ENCODE measurements at places on chromosomes 7 and 10.

DNA sequence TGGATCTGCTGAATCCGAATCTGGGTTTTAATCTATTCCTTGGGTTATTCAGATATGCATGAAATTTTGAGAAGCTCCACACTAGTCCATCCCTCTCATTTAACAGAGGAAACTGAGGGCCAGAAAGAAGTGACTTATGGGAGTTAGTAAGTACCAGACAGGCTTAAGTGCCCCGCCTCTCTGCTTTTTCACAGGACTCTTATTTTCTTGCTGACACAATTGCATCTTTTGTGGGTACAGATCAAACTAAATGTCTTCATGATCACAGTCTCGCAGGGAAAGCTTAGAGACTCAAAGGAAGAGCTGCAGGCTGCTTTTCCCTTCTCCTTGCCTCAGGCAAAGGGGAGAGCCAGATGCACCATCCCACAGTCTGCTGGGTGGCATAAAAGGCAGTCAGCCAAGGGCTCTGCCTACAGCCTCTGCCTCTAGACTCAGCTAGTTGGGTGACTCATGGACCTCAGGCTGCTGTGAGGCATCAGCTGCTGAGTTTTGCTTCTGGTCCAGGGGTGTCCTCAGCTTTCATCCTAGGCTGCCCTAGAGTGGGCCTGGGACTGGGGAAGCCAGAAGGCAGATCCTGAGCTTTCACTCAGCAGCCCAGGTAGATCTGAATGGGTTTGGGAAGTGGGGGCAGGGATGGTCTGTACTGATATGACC, 11.6 kb downstream of the GOLGA7B start:
- DNase-seq: peak; percentile 54

DNA sequence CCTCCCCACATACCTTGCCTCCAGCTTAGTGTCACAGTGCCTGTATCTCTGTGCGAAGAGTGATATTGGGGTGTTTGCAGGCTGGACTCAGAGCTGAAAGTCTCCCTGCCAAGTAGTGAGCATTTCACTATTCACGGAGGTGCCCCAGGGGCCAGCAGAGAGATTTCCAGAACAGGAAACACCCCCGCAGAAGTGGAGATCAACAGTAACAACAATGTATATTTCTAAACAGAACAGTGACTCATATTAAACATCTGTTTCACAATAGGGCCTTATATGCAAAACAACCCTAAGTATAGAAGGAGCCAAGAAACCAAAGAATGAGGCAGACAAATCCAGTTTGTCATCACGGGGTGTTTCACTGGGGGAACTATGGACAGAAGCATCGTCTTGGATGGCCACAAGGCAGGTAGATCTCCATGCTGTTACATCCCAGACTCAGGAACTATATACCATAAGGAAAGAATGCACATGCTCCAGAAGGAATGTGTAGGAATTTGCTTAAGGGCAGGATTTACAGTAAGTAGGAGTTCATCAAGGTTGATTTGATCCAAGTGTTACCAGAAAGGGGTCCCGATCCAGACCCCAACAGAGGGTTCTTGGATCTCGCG, 29.3 kb upstream of the CCL24 start:
- DNase-seq: no peak

- no peak for DNase-seq
Observed at GRCh38 chr10:133010095-133010842, 67.9 kb upstream of the CFAP46 start.

- DNase-seq: no peak
Observed at GRCh38 chr10:61692447-61693010, 29.8 kb downstream of the CABCOCO1 start.

- DNase-seq: no peak
Observed at GRCh38 chr10:116300542-116300941, 23.7 kb upstream of the CCDC172 start.

DNA sequence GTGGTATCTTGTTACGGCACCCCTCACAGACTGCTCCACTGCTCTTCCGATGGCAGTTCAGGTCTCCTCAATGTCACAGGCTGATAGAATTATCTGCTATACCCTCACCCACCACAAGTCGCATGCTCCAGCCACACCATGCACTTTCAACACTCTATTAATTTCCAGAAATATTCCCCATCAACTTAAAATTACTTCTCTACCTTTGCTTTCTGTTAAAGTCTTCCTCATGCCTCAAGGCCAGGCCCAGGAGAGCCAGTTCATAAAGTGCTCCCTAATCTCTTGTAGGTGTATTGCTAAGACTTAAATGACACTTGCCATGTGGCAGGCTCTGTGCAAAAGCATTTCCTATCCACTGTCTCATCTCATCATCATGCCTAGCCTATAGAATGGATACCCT, 105.9 kb upstream of the ARID5B start:
- DNase-seq: no peak

DNA sequence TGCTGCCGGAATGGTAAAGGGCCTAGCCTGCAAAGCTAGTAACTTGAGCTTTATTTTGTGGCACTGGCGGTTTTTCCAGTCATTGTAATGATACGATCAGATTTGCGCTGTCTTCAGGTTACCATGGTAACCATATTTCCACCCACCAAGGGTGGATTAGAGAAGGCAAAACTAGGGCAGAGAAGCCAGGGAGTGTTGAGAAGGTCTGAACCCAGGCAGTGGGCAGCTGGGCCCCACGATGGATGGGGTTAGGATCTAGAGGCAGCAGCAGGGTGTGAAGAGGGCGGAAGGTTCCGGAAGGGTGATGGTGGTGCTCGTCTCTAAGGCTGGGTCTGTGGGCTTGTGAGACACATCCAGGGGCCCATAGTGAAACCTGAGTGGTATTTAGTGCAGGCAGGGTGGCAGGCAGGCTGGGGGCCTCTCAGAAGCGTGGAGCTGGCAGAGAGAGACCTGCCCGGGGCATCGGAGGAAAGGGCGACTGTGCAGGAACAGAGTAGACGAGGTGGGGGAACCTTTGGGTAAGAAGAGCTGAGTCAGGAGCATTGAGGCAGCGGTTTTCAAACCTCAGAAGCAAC, 87.9 kb upstream of the GTF2I start:
- DNase-seq: no peak

GRCh38 chr7:4325732-4326131, 356.4 kb upstream of the FOXK1 start:
- DNase-seq: no peak

DNA sequence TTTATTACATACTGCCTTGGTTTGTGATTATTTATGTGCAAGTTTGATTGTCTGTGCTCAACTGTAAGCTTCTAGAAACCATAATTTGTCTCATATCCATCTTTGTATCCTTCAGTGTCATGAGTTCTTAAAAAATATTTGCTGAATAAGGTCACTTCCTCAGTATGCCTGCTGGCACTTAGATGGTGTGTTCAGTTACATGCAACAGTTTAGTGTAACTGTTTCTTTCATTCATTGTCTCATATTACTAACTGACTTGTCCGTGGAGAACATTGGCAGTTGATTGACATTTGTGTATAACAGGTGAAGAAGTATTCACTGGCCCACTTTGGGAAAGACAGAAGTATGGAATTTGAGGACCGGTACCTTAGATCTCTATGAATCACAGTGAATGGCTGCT, 236.9 kb downstream of the PRKG1 start:
- no peak for DNase-seq

- peak; percentile 87 for DNase-seq
Observed at GRCh38 chr7:28748933-28749584, 209.1 kb downstream of the TRIL start.

DNA sequence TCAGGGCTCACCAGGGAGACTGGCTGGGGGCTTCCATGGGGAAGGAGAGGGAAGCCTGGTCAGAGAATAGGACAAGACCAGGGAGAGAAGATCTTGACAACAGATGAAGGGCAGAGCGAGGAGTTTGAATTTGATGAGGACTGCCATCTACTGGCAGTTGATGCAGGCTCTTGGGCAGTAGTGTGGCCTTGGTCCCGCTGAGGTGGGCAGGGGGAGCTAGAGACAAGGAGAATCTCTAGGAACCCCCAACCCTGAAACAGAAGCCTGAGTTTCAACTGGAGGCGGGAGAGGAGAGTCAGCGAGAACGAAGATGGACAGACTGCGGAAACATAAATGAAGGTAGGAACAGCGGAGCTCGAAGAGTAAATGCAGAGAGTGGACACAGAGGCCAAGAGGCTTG, 81.0 kb downstream of the PPP1R3C start:
- peak; percentile 75 for DNase-seq

DNA sequence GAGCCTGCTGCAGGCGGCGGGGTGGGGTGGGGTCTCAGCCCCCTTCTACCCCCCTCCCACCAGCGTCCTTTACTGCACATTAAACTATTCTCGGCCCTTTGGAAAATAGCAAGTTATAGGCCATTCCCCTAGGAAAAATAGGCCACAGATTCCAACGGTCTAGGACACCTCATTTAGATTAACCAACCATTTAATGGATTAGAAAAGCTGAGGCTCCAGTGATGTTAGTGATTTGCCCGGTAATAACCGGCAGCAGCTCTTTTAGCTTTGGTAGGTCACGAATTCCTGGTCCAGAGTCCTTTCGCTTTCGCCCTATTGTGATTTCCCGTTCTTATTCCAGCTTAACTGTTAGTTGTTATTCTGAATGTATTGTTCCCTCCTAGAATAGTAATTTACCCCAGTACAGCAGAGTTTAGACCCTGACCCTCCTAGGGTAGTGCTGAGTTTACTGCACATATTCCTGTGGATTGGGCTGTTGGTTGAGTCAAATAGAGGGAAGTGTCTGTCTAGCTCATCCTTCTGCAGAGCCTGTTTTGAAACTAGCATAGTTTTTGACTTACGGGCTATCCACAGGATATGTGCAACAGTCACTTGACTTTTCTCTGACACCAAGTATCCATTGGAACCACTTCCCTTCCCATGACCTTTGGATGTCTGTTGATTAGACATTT, 754 bp downstream of the GSTO1 start:
- DNase-seq: peak; percentile 39

DNA sequence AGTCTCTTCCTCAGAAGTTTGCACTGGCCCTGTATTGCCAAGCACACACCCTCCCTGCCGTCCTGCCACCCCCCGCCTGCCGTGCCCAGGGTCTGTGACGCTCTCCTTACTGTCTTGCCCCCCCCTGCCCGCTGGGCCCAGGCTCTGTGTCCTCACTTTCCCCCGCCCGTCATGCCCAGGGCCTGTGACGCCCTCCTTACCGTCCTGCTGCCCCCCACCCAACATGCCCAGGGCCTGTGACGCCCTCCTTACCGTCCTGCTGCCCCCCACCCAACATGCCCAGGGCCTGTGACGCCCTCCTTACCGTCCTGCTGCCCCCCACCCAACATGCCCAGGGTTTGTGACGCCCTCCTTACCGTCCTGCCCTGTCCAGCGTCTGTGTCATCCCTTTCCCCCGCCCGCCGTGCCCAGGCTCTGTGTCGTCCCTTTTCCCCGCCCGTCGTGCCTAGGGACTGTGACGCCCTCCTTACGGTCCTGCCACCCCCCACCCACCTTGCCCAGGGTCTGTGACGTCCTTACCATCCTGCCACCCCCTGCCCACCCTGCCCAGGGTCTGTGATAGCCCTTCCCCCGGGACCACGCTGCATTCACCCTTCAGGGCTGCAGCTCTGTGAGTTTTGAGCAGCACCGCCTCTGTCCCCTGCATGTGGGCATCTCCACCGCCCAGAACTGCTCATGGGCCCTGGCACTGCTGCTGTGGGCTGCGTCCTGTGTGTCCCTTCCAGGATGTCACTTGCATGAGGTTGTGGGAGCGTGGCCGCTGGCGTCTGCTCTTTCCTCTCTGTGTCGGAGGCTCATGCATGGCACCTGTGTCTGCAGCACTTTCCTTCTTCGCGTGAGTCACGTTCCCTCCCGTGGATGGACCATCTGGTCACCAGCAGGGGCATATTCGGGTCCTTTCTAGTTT, 19.3 kb upstream of the PRKAR1B start:
- DNase-seq: no peak

DNA sequence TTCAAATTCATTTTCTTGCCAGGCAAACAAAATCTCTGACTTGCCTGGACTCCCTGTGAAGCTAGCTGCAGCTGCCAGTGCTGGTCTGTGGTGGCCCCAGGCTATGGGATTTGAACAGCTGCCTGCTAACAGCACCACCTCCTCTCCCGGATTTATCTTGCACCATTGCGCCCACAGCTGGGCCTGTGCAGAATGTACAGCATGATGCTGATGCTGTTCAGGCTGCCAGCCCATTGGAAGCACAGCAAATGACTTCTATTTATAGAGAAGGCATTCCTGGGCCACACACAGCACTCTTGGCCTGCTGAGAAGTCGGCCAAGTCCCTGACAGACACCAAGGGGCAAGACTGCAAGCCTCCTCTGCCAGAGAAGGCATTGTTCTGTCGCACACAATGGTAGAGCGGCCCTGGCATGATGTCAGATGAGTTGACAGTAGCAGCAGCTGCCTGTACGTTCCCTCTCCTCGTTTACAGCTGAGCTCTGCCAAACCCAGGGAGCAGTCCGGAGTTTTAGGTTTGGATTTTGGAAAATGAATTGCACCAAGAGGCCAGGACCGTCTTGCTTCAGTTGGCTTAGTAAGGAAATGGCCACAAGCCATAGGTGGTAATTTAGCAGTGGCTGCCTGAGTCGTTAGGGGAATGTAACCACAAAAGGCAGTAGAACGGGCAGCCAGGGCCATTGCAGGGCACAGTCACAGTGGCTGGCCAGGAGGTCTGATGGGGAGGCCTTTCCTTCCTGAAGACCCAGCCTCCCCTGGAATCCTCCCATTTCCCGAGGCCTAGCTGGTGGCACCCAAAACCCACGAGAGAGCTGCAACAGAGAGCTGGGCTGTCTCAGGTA, 38.5 kb downstream of the MTURN start:
- DNase-seq: peak; percentile 100

DNA sequence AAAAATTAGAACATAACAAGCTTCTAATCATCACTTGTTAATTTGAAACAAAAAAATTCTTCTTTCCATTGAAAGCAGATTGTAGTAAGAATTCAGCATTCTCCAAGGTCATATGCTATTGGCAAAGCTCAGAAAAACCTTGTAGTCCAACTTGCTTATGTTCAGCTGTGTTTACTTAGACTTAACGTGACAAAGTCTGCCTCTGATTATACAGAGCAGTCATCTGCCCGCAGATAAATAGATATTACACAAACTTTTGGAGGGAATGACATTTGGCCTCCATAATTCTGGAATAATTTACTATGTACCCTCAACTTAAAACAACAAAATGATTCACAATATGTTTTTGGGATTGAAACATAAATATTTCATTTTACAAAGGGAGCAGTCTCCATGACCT, 45.8 kb downstream of the MKX start:
- no peak for DNase-seq

DNA sequence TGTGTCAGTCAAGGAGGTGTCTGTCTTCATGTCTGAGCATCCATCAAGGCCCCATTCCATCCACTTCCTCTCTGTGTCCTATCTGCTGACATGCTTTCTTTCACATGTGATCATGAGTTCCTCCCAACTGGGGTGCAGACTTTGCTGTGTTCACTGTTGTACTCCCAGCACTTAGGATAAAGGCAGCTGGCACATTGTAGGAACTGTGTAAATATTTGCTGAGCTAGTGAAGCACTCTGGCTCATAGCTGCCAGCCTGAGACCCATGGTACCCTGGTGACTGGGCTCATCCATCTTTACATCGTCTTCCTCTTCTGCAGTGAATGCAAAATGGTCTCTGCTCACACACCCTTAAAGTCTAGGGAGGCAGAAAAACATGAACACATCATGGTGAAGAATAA, 242.2 kb upstream of the IGFBP3 start:
- DNase-seq: no peak

Data from NCI-H69 (cell line).